ENCODE measurements at places on chromosomes 7 and 10.

- no peak for DNase-seq
Measured at GRCh38 chr10:119221666-119222065, 14.3 kb downstream of the GRK5 start.

DNA sequence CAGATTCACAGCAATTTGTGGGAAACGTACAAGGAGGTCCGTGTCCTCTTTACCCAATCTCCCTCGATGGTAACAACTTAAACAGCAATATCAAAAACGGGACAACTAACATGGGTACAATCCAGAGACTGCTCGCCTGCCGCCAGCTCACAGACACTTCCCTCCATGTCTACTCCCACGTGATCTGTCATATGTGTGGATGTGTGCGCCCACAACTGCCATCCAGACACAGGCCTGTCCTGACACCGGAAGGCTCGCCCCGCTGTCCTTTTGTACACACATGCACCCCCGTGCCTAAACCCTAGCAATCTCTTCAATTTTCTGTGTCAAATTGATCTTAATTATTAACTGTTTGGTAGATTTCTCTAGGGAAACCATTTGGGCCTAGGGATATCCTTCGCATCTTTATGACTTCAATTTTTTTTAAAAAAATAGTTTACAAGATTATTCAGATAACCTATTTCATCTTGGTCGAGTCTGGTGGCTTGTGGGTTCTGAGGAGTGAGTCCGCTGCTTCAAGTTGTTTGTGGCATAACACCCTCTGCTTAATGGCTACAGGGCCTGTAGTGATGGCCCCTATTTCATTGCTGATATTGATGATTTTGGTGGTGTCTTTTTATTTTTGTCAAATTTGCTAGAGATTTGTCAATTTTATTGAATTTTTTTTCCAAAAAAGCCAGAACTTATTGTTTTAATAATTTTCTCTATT, 260.6 kb downstream of the MAD1L1 start:
- no peak for DNase-seq

DNA sequence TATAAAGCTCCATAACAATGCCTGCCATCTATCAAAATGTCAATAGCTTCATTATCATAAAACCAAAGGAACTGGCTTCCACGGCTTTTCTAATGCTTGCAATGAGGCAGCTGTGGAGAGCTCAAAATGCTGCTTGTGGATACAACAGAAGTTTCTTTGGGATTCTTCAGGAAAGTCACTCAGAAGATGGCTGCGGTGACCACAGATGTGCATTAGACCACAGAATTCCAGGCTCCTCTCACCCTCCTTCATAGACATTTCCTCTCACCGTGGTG, 77.2 kb downstream of the CDCA7L start:
- DNase-seq: no peak

- no peak for DNase-seq
Measured at GRCh38 chr10:88735661-88736060, 24.2 kb upstream of the LIPN start.

DNA sequence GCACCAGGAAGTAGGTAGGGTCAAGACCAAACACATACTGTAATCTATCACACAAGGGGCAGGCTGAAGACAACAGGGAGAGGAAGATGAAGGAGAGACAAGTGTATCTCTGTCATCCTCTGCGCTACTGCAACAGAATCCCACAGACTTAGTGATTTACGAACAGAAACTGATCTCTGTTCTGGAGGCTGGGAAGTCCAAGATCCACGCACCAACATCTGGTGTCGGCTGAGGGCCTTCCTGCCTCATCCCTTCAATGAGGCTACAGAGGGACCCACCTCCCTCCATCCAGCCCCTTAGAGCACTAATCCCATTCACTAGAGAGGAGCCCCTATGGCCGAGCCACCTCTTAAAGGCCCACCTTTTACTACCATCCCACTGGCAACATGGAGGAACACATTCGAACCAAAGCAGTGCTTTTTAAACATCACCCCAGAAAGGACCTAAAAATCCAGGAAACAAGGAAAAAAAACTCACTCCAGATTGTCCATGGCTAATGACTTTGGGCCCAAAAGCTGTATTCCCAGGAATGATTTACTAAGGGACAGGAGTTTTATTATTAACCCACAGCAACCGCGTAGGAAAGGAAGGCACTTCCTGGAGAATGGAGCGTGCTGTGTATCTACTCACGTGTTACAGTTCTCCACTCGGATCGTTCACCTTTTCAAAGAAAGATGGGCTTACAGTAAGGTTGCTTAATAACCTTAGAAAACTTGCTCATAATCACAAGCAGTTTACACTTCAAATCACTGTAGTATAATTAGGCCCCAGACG, 4.2 kb downstream of the BNIP3 start:
- DNase-seq: no peak

- no peak for DNase-seq
Measured at GRCh38 chr7:104272767-104273384, 55.5 kb upstream of the LHFPL3 start.

DNA sequence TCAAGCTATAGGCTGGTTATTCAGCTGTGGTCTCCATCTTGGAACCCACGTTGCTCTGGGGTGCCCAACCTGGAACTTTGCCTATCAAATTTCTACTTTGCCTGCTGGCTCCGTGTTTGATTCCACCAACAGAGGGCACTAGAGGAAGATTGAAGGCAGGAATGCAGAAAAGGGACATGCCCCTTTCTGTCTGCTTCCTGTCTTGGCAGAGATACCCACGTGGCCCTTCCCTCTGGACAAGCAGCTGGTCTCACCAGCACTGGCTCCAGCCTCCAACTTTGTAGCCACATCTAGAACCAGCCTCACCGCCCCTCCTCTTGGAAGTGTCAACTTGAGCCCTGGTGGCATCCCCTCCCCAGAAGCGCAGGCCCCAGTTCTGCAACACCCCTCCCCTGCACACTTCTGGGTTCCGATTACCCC, 52.1 kb upstream of the ZNF438 start:
- peak; percentile 62 for DNase-seq

- DNase-seq: no peak
Measured at GRCh38 chr7:8221567-8221966, 40.4 kb downstream of the ICA1 start.

DNA sequence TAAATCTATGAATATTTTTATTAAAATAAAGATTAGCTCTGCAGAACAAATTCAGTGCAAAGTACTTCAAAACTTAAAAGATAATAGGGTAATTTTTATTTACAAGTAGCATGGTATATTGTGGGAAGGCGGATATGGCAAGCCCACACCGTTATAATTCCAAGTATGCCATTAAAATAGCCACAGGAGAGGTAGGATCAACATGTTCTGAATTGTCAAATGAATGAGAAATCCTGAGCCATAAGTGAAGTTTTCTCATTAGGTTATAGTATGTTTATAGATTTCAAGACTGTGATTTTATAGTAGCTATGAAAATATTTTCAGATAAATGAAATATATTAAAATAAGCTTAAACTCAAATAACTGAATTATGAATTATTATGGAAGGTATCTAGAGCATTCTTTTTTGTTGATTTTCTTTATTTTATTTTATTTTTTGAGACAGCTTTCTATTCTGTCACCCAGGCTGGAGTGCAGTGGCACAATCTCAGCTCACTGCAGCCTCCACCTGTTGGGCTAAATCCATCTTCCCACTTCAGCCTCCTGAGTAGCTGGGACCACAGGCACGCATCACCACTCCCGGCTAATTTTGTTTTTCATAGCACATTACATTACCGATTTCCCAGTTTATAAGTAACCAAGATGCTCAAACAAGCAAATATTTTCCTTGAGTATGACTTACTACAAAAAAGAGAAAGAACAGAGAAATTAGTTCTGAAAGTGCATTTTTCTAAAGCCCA, 956.6 kb downstream of the GATA3 start:
- DNase-seq: no peak

- no peak for DNase-seq
Measured at GRCh38 chr10:86261941-86262687, 104.5 kb downstream of the GRID1 start.

DNA sequence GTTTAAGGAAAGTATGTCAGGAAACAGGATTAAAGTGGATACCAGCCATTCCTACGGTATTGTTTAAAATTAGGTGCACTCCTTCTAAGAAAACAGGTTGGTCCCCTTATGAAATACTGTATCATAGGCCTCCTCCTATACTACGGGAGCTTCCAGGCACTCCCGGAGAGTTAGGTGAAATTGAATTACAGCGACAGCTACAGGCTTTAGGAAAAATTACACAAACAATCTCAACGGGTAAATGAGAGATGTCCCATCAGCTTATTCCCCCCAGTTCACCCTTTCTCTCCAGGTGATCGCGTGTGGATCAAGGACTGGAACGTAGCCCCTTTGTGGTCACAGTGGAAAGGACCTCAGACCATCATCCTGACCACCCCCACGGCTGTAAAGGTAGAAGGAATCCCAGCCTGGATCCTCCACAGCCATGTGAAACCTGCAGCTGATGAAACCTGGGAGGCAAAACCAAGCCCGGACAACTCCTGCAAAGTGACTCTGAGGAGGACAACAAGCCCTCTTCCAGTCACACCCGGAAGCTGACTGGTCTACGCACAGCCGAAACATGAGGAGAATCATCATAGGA, 25.1 kb upstream of the GHITM start:
- DNase-seq: no peak

DNA sequence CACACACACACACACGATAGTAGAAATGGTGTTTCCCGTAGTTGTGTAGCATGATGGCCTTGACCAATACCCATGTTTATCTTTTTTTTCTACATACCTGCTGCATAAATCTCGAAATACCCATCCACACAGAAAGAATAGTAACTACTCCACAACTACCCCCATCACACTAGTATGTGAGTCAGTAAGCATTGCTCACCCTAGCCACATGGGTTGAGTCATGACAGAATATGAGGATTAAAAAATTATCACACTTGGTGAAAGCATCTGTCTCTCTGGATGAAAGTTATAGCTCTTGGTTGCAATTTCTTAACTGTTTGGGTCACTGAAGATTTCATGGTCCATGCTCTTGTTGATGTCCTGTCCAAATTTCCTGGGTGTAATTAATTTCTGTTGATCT, 103.4 kb upstream of the MDFIC start:
- no peak for DNase-seq

DNA sequence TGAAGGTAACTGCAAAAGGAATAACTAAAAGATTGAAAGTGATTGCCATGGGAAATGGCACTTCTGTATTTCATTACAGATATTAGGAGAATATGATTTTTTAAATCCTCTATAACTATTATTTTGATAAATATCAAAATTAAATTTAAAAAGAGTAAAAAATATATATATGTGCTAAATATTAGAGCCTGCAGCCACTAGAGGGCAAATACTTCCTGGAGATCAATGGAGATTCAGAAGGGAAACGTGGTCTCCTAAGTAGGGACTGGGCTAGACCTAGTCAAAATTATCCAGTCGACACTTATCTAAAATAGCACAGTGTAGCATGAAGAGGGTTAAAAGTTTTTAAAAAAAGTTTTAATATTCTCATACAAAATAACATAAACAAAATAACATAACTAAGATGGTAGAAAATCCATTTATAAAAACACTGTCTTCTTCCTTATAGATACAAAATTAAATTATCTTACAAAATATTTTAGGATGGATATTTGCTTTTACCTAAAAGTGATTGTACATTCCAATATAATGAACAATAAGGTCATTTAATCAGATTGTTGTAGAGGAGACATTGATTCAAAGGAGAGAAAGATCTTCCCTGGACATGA, 434.3 kb downstream of the MDFIC start:
- no peak for DNase-seq

DNA sequence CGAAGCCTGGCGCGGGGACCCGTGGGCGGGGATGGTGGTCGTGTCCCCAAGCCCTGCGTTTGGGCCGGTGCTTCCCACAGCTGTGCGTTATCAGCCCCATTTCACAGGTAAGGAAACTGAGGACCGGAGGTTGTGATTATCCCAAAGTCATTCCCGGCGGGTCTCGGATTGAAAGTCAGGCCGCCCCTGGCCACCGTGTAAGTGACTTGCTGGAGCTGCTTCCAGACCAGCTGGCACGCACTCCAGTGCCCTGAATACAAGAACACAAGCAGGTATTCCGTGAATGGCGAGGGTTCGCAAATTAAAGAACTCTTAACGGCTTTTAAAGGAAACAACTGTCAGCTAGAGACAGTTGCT, 675 bp upstream of the ATE1 start:
- no peak for DNase-seq

- DNase-seq: no peak
Measured at GRCh38 chr10:101227429-101228152, 1.7 kb downstream of the LBX1 start.

DNA sequence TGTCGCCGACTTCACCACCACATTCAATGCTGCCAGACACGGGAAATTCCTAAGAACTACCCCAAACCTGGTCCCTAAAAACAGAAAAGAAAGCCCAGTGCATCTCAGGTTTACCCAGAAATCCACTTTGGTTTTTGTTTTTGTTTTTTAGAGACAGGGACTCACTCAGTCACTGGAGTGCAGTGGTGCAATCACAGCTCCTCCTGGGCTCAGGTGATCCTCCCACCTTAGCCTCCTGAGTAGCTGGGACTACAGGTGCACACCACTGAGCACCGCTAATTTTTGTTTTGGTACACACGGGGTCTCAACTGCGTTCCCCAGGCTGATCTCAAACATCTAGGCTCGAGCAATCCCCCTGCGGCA, 22.8 kb downstream of the MAD1L1 start:
- DNase-seq: no peak

DNA sequence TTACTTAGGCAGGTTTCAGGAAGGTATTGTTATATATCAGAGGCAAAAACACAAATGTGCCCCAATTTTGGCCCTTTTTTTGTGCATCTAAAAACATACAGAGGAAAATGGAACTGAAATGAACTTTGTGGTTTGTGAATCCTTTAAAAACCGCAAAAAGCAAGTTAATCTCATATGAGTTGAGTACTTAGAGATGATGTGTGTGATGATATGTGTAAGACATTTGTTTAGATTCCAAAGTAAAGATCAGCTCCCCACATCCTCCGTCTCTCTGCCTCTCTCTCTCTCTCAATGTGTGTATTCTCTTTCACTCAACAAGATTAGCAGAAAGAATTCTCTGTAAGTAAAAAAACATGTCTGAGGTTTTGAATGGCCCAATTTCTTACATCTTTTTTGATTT, 201.9 kb downstream of the MALRD1 start:
- no peak for DNase-seq

GRCh38 chr7:13130321-13130720, 442.9 kb downstream of the ARL4A start:
- DNase-seq: no peak

GRCh38 chr10:99945263-99945662, 64.5 kb downstream of the DNMBP start:
- no peak for DNase-seq

DNA sequence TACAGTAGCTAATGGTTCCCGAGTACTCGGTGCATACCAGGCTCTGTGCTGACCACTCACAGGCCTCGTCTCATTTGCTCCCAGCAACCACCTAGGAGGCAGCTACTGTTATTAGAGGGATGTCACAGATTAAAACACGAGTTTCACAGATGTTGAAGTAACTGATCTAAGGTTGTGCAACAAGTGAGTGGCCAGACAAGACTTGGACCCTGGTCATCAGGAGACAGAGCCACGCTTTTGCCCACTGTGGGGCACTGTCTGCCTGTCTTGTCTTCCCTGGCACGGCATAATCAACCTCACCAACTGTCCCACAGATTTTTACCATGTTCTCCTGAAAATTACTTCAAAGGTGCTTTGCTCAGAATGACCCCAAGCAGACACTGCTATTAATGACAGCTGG, 111.6 kb upstream of the HABP2 start:
- no peak for DNase-seq
